Purkinje cell (primary cell): ENCODE measurements at places on chromosomes 3 and 15. TPM values are rescaled to one million over a fixed set of nuclear protein-coding genes. Genes with fewer than 3 reads are reported as not detected.

Gene MTHFS
- polyA plus RNA-seq = 23.3 and 35.2 TPM in 2 replicates

Gene RASL12
- not detected in 2 replicates for polyA plus RNA-seq

Gene ADAMTSL3
- 0.28 and 2.2 TPM in 2 replicates for polyA plus RNA-seq

Gene CCDC39
- polyA plus RNA-seq = 2.8 and 3.5 TPM in 2 replicates

Gene ALDH1A3
- polyA plus RNA-seq = 37.4 and 43.8 TPM in 2 replicates

Gene OIP5
- 2.1 TPM in 1 of 2 replicates, not detected in the other for polyA plus RNA-seq

Gene STXBP5L
- 5.6 and 13.7 TPM in 2 replicates for polyA plus RNA-seq

Gene GPR160
- polyA plus RNA-seq = 0.16 and 1.3 TPM in 2 replicates

Gene CD86
- polyA plus RNA-seq = not detected in 2 replicates

Gene SEMA7A
- 6.7 and 14.6 TPM in 2 replicates for polyA plus RNA-seq

Gene CTDSPL2
- polyA plus RNA-seq = 7.5 and 10.8 TPM in 2 replicates

Gene ABHD17C
- 16.1 and 16.3 TPM in 2 replicates for polyA plus RNA-seq

Gene MUSTN1
- 4.2 and 7.6 TPM in 2 replicates for polyA plus RNA-seq

Gene SLC35G2
- polyA plus RNA-seq = 115 and 122 TPM in 2 replicates
